ENCODE measurements at places on chromosomes 3 and 15.

DNA sequence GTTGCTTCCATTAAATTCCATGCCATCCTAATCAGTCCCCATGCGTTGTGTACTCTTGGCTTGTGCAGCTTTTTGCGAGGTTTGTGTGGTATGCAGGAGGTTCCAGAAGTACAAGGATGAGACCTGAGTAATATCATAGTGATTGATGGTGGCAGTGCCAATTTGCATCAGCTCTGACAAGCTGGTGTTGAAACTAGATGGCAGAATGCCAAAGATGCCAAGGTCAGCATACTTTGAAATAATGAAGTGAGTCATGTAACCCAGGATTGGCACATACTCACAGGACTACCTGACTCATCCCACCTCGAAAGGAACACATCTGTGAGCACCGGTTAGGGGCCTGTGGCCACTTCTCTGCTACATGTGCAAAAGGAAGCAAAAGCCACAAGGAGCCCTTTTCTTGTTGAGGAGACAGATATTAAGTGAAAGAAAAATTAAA is 14.3 kb downstream of the KAT2B start:
- peak; percentile 99 for DNase-seq

DNA sequence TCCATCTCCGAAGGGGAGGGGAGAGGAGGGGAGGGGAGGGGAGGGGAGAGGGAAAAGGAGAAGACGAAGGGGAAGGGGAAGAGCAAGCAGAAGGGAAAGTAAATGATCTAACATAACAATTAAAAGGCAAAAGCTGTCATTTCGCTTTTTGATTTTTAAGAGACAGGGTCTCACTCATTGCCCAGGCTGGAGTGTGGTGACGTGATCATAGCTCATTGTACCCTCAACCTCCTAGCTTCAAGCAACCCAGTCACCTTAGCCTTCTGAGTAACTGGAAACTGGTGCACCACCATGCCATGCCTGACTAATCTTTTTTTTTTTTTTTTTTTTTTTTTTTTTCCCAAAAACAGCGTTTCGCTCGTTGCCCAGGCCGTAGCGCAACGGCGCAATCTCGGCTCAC is 22.6 kb downstream of the ADAM10 start:
- no peak for DNase-seq

- no peak for DNase-seq
Measured at GRCh38 chr15:69511015-69511414, 58.4 kb downstream of the RPLP1 start.

GRCh38 chr3:63400246-63400860 is 122.2 kb downstream of the SYNPR start:
- no peak for DNase-seq

- no peak for DNase-seq
Measured at GRCh38 chr3:143283432-143284128, 164.0 kb downstream of the CHST2 start.

DNA sequence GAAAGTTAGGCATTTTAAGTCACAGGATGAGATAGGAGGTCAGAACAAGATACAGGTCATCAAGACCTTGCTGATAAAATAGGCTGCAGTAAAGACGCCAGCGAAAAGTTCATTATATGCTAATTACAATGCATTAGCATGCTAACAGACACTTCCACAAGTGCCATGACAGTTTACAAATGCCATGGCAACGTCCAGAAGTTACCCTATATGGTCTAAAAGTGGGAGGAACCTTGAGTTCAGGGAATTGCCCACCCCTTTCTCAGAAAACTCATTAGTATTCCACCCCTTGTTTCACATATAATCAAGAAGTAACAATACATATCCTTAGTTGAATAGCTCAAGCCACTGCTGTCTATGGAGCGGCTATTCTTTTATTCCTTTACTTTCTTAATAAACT is 92.7 kb upstream of the PLXND1 start:
- no peak for DNase-seq

- no peak for DNase-seq
Measured at GRCh38 chr15:68706931-68707330, 113.8 kb downstream of the ANP32A start.

GRCh38 chr3:55059027-55059629 is 131.3 kb upstream of the LRTM1 start:
- no peak for DNase-seq

DNA sequence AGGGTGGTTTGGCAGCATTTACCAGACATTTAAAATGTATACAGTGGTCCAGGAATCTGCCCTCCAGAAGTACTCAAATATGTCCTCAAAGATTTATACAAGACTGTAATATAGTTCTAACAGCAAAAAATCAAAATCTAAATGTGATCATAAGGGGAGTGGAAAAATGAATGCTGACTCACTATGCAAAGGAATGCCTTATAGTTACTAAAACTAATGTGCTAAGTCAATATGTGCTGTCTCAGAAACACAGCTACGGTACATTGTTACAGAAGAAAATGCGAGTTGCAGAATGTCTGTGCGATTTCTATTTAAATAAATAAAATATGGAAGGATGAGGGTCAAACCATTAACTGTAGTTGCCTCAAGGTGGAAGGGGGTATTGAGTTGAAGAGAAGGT is 230.1 kb upstream of the UBE2E1 start:
- DNase-seq: no peak

DNA sequence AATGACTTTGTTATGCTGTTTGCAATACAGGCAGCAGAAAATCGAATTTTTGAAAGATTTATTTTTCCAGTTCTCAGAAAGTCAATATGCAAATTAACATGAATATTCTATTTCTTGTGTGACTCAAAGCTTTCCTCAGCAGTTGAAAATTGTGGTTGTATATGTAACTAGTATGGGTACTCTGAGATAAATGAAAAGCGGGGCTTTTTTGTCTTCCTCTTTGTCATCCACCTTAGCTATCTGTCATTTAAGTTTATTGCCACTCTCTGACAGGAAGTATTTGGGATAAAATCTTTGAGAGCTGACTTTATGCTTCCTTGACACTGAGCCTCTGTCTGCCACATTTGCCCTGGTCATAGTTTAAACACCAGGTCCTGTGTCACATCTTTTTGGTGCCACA is 91.5 kb downstream of the ATG7 start:
- DNase-seq: no peak

Measured in kidney glomerular epithelial cell (primary cell).